T1000 (cell line): ENCODE measurements at places on chromosomes 5 and 9.

- no peak for DNase-seq
Observed at GRCh38 chr9:28301281-28301680, 728.0 kb upstream of the C9orf72 start.

DNA sequence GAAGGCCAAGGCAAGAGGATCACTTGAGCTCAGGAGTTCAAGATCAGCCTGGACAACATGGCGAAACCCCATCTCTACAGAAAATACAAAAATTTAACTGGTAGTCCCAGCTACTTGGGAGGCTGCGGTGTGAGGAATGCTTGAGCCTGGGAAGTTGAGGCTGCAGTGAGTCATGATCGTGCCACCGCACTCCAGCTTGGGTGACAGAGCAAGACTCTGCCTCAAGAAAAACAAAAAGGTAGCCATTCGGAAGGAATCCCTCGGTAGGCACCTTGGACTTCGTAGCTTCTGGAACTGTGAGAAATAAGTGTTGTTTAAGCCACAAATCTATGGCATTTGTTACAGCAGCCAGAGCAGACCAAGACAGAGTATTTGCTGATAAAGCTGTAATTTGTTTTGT, 174.2 kb downstream of the DCP2 start:
- no peak for DNase-seq

GRCh38 chr5:124036786-124037185, 524.8 kb downstream of the CSNK1G3 start:
- DNase-seq, result no peak

DNA sequence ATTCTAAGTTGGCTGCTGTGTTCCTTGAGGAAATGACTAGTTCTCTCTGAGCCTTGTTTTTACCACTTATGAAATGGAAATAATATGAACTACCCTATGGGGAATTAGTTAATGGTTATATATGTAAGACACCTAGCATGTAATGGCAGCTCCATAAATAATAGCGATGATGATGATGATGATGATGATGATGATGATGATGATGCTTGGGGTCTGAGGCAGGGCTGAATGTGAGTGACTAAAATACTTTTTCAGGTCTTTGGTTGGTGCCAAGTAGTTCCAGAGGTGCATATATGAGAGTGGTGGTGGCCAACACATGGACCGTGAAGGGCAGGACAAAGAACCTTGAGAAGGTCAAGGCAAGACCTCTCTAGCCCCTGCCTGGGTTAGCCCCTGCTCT, 123.3 kb upstream of the PANK3 start:
- no peak for DNase-seq

DNA sequence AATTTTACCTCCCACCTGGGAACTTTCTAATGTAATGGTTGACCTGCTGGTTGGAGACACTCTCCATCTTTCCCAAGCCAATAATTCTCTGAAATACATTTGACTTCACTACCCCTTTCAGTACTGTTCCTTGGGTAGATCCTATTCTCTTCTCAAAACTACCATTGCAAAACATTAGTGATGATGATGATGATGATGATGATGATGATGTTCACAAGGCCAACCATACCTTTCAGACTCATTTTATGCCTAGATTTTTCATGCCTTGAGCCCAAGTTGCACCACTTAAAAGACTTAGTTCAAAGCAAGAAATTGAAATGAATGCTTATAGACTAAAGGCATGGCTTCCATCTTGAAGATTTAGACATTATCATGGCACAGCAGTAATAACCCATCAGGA, 1141.1 kb upstream of the DMAC1 start:
- DNase-seq, result no peak

DNA sequence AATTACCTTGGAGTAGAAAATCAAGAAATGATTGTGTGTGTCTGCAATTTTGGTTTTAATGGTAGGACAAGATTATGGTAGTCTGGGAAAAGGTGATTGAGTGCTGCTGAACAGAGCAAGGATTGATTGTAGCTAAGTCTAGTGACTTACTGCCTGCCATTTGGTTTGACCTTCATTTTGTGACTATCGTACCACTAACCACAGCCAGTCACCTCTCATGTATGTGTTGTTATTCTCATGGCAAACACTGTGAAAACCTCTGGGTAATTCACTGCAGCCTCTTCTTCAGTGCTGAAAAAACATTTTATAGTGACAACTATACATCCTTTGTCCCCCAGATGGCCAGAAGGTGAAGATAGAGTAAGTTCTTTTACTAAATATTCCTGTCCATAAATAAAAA, 37.5 kb downstream of the CTNNA1 start:
- DNase-seq, result no peak

GRCh38 chr5:109645707-109646192, 44.0 kb upstream of the MAN2A1 start:
- DNase-seq, result no peak
